ENCODE measurements at places on chromosomes 12 and 14.

DNA sequence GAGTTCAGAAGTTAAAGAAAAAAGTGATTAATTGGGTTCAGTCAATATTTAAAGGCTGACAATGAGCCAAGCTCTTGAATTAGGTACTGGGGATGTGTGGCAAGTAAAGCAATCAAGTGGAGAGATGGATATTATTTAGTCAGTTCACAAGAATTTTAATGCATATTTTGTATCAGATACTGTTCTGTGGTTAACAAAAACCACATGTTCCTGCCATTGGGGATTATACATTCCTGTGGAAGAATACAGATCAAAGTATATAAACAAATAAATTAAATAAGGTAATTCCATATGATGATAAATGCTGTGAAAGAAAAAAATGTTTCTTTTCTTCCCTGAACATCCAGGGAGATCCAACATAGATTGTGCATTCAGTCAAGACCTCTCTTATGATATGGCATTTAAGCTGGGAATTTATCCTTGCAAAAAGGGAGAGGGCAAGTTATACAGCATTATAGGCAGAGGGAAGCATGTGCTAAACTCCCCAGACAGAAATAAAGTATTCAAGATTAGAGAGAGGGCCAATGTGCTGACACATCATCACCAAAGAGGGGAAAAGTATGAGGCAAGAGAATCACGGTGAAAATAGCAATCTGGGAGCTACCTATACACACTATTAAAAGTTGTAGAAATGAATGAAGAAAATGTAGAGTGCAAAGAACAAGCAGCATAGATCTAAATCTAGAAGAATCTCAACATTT, 17.6 kb upstream of the A2M start:
- no peak for DNase-seq

DNA sequence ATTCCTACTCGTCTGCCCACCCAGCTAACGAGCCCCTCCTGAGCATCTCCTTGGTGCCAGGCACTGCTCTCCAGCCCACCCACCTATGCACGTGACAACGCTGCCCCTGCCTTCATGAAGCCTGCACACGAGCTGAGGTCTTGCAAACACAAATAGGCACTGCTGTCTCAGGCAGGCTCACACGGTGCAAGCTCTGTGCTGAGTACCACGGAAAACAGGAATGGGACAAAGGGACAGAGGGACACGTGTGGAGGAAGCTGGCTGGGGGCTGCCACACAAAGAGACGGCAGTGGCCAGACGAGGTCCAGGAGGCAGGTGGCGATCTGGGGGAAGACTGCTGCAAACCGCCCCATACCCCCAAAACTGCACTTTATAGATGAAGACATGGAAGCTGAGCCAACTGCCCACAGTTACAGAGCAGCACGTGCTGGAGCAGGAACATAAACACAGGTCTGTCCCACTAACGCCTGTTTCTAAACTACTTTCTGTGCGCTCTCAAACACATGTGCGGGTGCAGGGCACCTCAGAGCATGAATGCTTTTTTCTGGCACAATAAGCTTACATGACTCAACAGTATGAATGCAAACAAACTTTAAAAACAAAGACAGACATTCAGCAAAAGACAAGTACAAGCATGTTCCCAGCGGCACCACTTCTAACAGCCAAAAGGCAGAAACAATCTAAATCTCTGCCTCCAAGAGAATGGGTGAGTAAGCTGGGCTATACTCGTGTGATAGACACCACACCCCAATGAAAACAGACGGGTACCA, 64.5 kb downstream of the AMN start:
- DNase-seq, result no peak

GRCh38 chr12:23504641-23505399, 444.6 kb downstream of the SOX5 start:
- no peak for DNase-seq

DNA sequence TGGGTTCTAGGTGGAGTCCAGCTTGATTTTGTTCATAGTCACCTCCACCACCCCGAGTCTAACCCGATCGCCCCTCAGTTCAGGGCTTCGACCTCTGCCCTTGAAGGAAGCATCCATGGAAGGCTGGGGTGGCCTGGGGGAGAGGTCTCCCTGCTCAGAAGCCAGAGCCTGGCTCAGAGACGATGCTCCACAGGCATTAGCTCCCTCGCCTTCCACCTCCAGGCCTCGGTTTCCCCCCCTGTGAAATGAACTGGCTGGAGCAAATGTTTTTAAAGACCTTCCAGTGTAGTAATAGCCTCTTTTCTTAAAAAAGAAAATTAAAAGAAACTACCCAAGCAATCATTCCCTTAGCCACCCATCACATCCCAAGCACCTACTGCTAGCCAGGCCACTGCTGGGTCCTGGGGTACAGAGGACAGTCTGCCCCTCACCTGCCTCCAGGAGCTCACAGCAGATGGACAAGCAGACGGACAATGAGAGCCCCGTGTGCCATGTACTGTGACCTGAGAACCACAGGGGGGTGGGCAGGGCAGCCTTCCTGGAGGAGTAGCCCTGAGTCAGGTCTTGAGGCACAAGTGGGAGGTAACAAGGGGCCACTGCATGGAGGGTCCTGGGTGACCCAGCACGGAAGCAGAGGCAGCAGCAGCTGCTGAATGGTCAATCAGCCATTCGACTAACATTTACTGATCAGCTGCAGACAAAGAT, 42.3 kb upstream of the EML1 start:
- DNase-seq, result no peak

GRCh38 chr12:132343294-132344004, 14.1 kb upstream of the GALNT9 start:
- DNase-seq, result no peak

DNA sequence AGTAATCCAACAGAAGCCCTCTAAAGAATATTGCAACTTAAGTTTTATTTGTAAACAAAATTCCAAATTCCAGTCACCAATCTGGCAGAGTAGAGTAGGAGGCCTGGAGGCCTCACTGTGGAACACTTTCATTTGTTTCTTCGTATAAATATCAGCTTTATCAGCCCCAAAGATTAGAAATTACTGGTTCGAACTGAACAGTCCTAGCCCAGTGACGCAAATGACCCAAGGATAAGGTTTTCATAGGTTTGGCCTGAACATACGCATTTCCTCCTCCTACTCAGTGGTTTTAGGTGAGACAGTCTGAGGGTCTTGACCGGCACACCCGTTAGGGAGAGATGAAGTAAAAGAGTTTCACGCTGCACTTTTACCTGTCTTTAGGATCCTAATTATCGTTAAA, 1.7 kb downstream of the CDC42BPB start:
- DNase-seq, result no peak

DNA sequence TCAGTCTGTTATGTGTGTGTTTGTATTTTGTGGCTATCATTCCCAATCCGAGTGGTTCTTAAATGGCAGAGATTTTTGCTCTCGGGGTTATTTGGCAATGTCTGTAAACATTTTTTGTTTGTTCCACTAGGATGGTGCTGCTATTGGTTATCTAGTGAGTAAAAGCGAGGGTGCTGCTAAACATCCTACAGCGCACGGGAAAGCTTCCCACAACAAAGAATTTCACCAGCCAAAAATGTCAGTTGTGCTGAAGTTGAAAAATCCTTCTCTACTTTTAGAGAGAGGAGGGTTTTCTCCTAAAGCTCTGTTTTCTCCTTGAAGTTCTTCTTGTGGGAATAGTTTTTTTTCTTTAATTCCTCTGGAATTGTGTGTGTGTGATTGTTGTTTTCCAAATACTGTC, 2.4 kb downstream of the EXD2 start:
- no peak for DNase-seq

- DNase-seq, result no peak
Measured at GRCh38 chr12:52217223-52217622, 15.8 kb upstream of the KRT7 start.

- DNase-seq, result no peak
Measured at GRCh38 chr12:111406474-111407376, 1.0 kb downstream of the SH2B3 start.

- DNase-seq, result no peak
Measured at GRCh38 chr12:8096281-8096915, 14.3 kb downstream of the NECAP1 start.

GRCh38 chr12:81573228-81573627, 185.9 kb downstream of the PPFIA2 start:
- DNase-seq, result no peak

DNA sequence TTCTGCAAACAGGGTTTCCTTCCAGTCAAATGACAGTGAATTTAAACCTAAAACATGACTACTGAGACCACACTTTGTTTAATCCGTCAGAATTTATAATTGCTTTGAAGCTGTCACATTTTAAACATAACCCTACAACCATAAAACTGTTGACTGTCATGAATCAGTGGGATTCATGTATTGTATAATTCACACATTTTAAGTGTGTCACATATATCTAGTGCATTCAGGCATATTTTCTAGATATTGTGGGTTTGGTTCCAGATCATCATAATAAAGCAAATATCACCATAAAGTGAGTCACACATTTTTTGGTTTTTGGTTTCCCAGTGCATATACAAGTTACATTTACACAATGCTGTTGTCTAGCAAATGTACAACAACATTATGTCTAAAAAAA, 304.4 kb downstream of the TMEM132D start:
- DNase-seq, result no peak

DNA sequence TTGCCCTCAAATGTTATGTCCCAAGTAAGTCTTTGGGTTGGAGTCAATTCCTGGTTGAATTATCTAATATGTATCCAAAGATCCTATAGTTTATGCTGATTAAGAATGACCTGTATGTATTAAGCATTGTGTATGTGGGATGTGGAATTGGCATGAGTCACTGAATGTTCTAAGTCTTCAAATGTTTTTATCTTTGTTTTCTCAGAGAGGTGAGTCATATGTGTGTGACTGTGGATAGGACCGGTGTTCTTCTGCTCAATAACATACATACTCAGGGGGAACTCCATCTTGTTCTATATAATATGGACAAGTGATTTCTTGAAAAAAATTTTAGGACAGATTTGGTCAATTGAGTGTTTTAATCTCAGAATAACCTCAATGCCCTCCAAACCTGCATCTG, 57.9 kb downstream of the NAV3 start:
- DNase-seq, result no peak

DNA sequence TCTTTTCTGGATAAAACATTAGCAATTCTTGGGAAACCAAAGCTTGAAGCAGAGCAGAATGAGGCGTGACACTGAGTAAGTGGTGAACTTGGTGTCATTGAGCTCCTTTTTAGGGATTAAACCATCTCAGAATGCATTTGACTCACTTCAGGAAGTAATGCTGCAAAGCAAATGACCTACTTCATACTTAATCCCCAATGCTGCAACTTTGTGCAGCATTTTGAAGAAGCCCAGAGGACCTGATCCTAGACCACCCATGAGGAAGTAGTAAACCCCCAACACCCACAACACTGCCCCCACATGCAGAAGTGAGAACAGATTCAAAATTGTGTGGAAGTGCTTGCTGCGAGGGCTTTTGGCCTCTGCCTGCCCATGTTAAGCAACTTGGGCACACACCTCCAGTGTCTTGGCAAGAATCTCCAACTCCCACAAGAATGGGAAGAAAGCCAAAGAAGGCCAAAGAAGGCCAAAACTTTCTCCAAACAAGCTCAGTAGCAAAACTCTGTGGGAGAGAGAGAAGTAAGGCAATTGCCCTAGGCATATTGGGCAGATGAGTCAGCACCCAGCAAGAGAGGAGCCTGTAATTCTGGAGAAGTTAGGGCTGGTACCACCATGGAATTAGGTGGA, 69.2 kb upstream of the ETV6 start:
- no peak for DNase-seq

DNA sequence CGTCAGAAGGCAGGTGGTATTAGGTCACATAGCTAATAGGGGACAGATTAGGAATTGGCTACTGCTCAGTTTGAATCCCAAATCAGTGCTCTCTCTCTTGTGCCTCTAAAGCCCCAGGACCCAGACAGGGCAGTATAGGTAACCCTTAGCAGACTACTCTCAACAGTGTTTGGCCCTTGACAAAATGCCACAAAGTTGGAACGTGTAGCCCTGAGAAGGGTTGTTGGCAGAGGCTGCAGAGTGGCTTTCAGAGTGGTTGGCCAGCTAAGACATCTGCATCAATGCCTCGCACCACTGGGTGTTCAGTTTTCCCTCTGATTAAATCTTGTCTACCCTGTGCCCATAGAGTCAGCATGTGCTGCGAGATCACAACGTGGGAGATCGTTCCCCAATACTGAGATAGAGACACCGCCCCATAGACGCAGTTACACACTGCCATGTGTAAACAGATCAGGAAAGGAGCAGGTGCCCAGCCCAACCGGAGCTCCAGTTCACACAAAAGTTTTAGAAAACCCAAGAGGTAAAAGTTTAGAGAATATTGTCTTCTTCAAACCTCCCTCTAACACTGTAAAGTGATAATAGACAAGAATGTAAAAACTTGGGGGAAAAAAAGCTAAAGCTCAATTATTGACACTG, 48.3 kb downstream of the EML1 start:
- no peak for DNase-seq

- no peak for DNase-seq
Measured at GRCh38 chr14:72550513-72550912, 343.4 kb downstream of the DPF3 start.

DNA sequence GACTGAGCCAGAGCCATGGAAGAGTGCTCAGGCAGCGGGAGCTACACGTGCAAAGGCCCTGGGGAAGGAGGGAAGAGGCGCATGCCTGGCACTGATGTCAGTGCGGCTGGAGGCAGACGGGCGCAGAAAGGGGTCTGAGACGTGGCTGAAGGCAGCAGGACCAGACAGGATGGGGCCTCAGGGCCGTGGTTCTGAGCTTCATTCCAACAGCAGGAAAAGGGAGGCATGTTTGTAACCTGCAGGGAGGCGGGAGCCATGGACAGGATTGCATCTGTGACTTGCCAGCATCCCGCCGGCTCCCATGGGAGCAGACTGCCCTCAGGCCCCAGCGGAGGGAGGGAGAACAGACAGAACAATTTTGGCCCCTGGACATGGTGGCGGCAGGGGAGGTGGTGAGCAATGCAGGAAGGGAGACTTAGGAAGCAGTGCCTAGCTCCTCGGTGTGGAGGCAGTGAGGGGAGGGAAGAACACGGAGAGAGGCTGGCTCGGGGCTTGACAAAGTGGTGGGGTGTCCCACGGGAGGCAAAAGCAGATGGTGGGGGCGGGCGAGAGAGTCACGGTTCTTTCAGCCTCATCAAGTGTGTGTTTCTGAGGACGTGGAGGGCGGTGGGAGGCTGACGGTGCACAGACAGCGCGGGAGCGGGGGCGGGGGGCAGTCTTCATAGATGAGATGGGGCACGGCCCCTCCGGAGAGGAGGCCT, 33.3 kb upstream of the INF2 start:
- no peak for DNase-seq

- no peak for DNase-seq
Measured at GRCh38 chr14:91062600-91062999, 2.2 kb upstream of the RPS6KA5 start.

GRCh38 chr12:116076399-116076798, 201.1 kb downstream of the MED13L start:
- no peak for DNase-seq

DNA sequence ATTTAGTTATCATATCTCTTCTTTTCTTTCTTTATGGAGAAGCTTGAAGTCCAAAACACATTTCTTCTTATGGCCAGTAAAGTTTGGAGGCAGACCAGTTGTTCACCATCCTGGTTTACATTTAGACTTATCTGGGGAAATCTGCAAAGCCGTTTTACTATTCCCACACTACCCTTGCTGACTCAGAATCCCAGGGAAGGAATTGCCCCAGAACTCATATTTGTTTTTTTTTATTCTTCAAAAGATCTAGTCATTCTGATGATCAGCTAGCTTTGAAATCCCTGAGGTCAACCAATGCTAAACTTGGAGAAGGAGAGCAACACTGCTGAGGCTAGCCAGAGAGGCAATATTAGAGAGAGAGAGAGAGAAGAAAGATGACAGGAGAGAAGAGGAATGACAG, 12.3 kb upstream of the LMO3 start:
- DNase-seq, result no peak

All from endothelial cell (in vitro differentiated cells).